ENCODE measurements at places on chromosomes 13 and 19. TPM values are rescaled to one million over a fixed set of nuclear protein-coding genes. Genes with fewer than 3 reads are reported as not detected.

The CD70 gene
- not detected for total RNA-seq

The C19orf81 gene
- total RNA-seq: not detected

The GNG7 gene
- 0.30 TPM for total RNA-seq

The HRC gene
- not detected for total RNA-seq

The PTGER1 gene
- total RNA-seq: 5.6 TPM

The RGS9BP gene
- 0.59 TPM for total RNA-seq

The PRKACA gene
- total RNA-seq: 54.9 TPM

The AMER2 gene
- total RNA-seq: not detected

The PRODH2 gene
- not detected for total RNA-seq

The KATNAL1 gene
- total RNA-seq: 47.7 TPM

The CGB8 gene
- not detected for total RNA-seq

The XPO4 gene
- 22.6 TPM for total RNA-seq

The C19orf12 gene
- total RNA-seq: 32.8 TPM

The ZNF99 gene
- not detected for total RNA-seq

The HCST gene
- 1.2 TPM for total RNA-seq

The KIR2DL4 gene
- not detected for total RNA-seq

The DIRAS1 gene
- total RNA-seq: 0.59 TPM

The CEACAM8 gene
- total RNA-seq: not detected

The CD37 gene
- total RNA-seq: under 0.01 TPM

The ZNF805 gene
- 50.5 TPM for total RNA-seq

The PIK3R2 gene
- total RNA-seq: 21.7 TPM

The TRIM28 gene
- 190 TPM for total RNA-seq

The IGFL2 gene
- 0.05 TPM for total RNA-seq
